ENCODE measurements at places on chromosomes 2 and 18. TPM values are rescaled to one million over a fixed set of nuclear protein-coding genes. Genes with fewer than 3 reads are reported as not detected.

DNA sequence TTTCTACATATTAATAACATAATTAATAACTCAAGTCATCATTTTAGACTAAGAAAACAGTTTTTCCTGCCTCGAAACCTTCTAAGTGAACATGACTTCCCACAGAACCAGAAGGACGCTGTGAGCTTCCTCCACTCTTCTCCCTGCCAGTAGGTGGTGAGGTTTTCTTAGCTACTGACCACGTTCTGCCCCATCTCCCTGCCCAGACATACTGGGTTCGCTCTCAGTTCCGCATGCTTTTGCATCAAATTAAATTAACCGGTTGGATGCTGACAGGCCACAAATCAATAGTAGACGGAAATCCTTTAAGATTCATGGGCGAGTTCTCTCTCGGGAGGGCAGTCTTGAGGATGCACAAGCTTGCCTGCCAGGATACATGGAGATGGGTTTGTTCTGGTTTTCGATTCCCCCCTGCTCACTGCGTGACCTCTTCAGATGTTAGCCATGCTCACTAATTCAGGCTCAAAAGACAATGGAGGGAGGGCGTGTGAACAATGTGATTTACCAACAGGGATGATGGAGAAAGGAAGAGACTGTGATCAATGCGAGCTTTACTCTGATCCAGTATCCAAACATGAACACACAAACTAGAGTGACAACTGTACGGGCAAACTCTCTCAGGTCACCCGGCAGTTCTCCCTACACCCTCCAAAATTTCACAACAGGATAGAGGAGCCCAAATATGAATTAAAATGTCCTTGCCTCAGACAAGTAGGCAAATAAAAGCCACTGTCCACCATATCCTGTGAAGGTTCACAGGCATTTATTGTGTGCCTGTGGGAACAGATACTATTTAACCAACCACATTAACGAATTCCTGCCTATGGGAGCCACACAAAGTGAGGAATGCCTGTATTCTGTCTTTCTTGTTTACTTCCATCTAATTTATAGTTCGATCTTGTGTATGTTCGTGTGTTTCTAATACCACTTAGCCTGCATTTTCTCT is 375.7 kb downstream of the EIPR1 start:
- ATAC-seq, result no peak

- ATAC-seq, result peak; percentile 83
Measured at GRCh38 chr2:40511661-40512213, 59.8 kb upstream of the SLC8A1 start.

DNA sequence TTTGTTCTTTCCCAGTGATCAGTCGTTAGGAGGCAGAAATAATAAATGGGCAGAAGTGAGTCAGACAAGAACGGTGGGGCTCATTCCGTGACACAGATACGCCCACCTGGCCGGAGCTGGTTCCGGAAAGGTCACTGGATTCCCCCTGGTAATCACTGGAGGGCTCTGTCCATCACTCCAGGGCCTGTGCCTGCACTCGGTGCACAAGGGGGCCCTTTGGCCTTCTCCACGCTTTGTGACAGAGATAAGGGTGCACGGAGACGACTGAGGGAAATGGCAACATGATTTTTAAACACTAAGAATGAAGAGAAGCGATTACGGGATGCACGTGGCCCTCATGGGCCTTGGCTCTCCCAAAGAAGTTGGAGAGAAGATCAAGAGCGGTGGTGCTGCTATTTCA is 84.4 kb downstream of the PTGR3 start:
- ATAC-seq, result no peak

DNA sequence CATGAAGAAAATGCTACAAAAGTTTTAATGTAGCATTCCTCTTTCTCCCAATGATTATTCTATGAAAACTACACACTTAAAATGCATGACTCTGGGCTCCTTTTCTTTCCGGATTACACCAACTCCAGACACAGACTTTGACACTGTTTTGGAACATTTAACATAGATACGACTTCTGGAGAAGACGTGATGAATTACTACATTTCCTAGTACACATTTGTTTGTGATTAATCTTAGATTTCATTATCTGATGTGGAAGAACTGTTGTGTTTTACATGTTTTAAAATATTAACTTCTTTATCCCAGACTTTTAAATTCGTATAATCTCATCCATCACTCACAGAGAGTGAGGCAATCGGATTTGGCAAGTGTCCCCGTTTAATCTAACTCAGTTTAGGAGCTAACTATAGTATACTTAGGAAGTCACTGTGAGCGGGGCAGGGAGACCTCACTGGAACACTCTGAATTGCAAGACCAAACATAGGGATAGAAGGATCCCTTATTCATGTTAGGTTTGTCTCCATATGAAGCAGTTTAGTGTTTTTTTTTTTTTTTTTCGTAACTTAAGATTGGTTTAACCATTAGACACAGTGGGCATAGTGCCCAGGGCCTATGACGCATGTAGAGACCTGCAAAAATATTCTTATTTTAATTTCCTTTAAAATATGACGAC is 66.7 kb downstream of the PDE1A start:
- ATAC-seq, result peak; percentile 69

GRCh38 chr2:169393068-169393590 is 30.8 kb upstream of the LRP2 start:
- ATAC-seq, result no peak

- ATAC-seq, result no peak
Measured at GRCh38 chr2:164150604-164151003, 414.8 kb upstream of the FIGN start.

TOGARAM2 gene
- total RNA-seq, result 2.0 TPM

DNA sequence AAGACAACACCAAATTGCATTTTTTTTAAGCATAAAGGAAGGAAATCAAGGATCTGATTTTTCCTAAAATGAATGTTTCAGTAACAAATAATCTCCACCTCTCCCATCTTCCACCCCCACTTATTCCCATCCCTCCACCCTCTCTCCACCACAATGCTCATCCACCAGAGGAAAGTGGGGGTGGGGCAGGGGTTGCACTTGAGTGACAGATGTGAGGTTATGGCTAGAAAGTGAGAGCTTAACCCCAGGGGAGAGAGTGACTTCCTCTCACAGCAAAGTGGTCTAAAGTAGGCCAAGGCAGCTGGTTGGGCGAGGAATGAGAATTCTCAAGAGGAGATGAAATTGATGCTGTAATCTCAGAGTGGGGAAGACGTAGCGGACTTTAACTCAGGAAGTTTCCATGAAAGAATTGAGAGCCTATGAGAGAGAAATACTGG is 104.7 kb downstream of the HNRNPLL start:
- ATAC-seq, result no peak

DNA sequence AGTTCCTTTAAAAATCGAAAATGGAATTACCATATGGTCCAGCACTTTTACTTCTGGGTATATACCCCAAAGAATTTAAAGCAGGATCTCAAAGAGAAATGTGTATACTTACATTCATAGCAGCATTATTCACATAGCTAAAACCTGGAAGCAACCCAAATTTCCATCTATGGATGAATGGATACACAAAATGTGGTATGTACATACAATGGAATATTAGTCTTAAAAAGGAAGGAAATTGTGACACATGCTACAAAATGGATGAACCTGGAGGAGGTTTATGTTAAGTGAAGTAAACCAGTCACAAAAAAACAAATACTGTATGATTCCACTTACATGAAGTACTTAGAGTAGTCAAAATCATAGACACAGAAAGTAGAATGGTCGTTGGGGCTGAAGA is 147.9 kb upstream of the LTBP1 start:
- no peak for ATAC-seq

PAIP2B gene
- total RNA-seq, result 15.1 TPM
